ENCODE measurements at places on chromosomes 1 and 21.

DNA sequence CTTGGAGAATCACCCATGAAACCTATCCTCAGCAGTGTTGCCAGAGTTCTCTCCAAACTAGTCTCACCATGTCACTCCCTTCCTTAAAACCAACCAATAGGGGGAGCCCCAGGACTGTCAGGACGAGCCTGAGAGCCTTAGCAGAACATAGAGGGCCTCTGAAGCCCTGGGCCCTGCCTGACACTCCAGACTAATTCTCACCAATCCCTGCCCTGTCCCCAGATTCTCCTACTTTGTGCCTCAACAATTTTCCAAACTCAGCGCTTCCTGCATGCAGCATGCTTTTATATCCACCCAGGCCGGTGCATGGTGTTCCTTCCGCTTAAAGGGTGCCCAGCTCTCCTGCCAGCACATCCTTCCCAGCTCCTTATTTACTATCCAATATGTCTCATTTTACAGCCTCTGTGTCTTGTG lies 42.7 kb downstream of the HSD3B1 start:
- peak; percentile 5 for DNase-seq

GRCh38 chr1:21216835-21217811 lies 40.4 kb upstream of the EIF4G3 start:
- DNase-seq = peak; percentile 5

DNA sequence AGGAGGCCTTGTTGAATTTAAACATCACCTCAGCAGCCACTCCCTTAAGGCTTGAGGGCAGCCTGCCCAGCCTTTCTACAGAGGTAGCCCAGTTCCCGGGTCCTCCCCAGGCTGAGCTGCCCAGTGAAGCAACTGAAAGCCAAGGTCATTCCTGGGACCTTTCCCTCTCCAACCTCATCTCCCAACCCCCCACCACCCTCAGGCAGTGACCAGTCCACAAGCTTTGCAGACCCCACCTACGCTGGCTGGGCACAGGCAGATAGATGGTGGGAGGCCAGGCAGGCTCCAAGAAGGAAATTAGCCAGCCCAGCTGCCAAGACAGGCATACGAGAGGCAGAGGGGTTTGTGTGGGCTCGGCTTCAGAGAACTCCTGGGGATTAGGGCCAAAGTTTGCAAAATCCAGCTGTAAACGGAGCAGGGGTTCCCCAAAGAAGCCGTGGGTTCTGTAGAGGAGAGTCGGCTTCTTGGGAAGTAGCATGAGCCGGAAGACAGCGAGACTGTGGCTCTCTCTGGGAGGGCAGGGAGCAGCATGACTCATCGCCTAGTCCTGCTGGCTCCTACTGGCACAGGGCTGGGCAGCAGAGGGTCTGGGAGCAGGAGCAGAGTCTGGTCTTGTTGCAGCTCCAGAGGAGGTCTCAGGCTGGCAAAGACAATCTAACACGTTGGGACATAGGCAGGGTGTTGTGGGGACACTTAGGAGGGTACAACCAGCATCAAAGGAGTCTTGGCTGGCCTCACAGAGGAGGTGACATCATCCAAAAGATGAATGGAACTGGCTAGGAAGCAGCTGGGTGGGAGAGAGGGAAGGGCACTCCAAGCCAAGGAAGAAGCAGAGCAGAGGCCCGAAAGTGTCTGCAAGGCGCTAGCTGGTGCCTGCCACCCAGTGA lies 2.8 kb upstream of the ZC3H12A start:
- no peak for DNase-seq

- DNase-seq = no peak
Observed at GRCh38 chr21:32653326-32653901, 41.2 kb upstream of the CFAP298 start.

GRCh38 chr1:221759436-221759835 lies 17.5 kb upstream of the DUSP10 start:
- no peak for DNase-seq

DNA sequence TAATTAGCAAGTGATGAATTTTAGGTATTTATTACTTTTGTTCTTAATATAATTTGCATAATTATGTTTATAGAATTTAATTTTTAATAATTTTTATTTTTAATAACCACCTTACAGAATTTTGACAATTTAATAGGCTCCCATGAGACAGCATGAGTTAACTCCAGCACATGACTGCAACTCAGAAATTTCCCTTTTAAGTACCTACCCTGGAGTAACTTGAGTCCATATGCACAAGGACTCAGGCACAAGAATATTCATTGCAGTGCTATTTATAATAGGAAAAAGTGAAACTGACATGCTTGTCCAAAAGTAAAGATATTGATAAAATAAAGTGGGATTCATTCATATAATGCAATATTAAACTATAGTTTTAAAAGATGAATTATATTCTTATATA lies 54.1 kb upstream of the C1orf53 start:
- no peak for DNase-seq

- DNase-seq = no peak
Observed at GRCh38 chr1:53589043-53589887, 130.1 kb downstream of the DMRTB1 start.

GRCh38 chr21:45615145-45615711 lies 28.3 kb upstream of the PCBP3 start:
- DNase-seq = no peak

GRCh38 chr1:50156241-50157010 lies 47.7 kb downstream of the ELAVL4 start:
- no peak for DNase-seq

GRCh38 chr21:19420565-19420964 lies 1017.0 kb upstream of the TMPRSS15 start:
- DNase-seq = no peak

DNA sequence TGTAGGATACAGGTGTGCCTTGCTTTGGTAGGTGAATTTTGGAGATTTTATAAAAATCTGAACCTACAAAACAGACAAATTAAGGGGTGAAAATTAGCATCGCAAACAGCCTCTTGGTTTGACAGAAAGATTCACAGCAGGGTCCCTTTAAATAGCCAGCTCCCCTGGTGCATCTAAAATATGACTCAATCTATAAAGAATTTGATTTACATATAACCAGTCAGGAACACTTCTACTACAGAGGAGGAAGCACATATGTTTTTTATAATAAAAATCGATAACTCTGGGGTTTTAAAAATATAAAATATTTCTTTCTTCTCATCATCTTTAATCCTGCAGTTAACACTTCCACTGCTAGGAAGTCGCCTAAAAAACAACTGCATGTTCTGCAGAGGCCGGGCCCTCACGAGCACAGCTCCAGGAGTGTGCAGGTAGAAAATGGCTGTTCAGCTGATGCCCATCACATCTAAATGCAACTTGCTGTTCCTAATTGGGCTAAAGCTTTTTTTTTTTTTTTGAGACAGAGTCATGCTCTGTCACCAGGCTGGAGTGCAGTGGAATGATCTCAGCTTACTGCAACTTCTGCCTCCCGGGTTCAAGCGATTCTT lies 203.4 kb downstream of the HS2ST1 start:
- peak; percentile 47 for DNase-seq

GRCh38 chr1:210516697-210517459 lies 188.2 kb downstream of the HHAT start:
- DNase-seq = no peak

DNA sequence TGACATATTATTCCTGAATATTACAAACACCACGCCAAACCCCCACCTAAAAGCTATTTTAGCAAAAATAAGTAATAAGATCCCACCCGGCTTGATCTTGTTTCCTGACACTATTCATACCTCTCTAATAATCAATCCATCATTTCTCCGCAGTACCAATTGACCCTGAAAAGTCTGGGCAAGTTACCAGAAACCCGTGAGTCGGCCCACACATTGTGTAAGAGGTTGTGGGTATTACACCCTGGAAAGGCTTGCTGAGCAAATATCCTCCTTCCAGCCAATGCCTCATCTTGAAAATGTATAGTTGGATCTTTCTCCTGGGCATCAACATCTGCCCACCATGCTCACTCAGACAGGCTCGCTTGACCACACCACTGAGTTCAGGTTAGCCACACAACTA lies 451.0 kb downstream of the TTLL7 start:
- DNase-seq = no peak

- no peak for DNase-seq
Observed at GRCh38 chr1:230242326-230242725, 175.3 kb downstream of the GALNT2 start.

DNA sequence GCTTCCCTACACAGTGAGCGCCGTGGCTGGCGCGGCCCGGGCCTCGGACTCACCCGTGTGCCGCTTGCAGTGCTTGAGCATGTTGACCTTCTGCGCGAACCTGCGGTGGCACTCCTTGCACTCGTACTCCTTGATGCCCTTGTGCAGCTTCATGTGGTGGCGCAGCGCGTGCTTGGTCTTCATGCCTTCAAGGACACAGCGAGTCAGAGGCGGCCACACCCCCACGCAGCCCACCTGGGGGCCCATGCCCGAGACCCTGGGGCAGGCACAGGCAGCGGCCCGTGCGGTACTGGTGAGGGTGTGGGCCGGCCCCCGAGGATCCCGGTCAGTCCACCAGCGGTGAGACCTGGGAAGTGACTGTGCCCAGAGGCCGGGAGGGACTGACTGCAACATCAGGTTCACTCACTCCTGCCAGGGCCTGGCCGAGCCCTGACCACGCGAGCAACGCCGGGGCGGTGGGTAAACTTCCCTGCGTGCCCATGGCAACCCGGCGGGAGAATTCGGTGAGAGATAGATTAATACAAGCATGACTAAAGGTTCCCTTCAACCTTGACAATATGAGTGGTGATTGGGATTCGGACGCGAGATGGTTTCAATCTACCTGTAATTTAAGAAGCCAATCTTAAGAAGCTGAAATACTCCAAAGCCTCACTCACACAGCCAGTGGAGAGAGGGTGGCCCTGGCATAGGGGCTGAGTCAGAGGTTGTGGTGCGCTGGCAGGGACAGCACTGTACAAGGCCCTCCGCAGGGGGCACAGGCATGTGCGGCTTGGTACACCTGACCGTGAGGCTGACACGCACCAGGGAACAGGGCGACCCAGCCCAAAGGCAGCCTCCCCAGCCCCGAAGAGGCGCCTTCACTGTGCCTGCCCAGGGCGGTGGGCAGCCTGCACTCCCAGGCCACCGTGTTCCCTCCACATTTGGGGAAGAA lies 49.1 kb upstream of the RIPK4 start:
- no peak for DNase-seq

DNA sequence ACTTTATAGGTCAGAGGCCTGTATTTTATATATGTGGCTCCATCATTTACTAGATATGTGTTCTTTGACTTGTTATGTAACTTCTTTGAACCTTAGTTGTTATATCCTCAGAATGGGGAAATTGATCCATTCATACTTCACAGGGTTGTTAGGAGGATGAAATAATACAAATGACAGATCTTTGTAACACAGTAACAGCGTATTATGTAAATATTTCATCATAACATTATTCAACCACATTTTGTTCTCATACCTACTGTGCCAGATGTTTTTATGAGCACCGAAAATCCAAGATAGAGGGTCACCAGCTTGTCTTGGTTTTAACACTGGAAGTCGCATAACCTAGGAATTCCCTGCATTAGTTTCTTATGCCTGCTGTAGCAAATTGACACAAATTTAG lies 3.3 kb downstream of the SUCO start:
- no peak for DNase-seq

DNA sequence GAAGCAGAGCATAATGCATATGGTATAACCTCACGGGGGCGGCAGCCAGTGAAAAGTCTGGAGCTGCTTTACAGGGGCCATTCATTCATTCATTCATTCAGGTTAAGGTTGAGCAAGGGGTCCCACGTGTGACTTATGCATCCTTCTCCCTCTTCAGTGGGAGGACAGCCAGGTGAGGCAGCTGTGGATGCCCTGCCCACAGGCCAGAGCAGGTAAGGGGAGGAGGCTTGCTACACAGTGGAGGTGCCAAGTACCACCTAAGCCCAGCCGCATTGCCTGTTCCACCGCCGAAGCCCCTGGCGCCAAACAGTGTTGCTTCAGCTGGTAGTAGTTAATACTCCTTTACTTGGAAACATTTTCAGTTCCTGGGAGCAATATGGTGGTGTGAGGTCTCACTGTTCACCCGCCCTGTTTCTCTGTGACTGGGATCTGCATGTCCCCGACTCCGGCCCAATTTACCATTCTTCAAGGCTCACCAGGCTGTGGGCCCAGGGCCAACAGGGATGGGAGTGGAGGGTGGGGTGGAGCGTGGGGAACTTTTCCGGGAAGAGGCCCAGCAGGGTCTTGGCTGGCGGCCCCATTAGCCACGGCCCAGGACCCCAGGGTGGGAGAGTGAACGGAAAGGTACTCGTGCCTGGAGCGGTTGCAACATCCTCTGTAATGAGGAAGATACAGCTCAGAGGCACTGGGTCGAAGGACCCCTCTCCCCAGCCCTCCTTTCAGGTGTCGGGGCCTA lies 722 bp upstream of the PODN start:
- DNase-seq = no peak

All from SK-N-MC (cell line).